ENCODE measurements at places on chromosomes 5 and 9. TPM values are rescaled to one million over a fixed set of nuclear protein-coding genes. Genes with fewer than 3 reads are reported as not detected.

GRCh38 chr5:96664669-96665068, 2.5 kb downstream of the CAST start:
- no peak for DNase-seq

DNA sequence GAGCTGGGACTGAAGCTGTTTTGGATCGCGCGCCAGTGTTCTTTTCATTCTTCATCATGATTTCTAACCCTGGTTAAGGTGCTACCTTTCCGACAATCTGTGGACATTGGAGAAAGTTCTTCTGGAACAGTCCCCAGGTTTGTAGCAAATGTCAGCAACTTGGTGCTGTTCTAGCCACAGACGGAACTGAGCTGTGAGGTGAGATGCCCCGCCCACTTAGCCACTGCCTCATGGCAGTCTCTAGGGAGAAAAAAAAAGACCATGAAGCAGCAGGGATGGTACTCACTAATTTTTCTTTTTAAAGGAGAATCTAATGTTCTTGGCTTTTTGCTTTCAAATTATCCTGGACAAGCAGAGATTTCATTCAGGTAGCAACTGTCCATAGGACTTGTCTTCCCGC, 72.1 kb upstream of the STK32A start:
- DNase-seq, result no peak

GRCh38 chr9:117290306-117290840, 124.5 kb downstream of the ASTN2 start:
- DNase-seq, result no peak

- DNase-seq, result no peak
Measured at GRCh38 chr9:119224431-119224830, 144.8 kb downstream of the BRINP1 start.

DNA sequence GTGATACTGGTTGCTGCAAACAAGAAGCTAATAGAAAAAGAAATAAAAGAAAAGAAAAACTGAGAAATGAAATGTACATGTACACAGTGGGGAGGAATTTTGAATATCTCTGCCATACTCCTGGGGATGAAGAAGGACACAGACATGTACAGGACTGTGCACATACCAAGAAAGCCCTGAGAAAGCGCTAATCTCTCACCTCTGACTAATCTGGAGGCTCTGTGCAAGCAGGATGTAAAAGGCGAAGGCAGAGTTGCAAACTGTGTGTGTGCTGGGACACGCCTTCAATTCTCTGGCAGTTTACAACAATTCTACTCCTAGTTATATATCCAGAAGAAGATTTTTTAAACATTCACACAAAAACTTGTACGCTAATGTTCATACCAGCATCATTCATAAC, 211.4 kb downstream of the KIAA0825 start:
- DNase-seq, result no peak

DNA sequence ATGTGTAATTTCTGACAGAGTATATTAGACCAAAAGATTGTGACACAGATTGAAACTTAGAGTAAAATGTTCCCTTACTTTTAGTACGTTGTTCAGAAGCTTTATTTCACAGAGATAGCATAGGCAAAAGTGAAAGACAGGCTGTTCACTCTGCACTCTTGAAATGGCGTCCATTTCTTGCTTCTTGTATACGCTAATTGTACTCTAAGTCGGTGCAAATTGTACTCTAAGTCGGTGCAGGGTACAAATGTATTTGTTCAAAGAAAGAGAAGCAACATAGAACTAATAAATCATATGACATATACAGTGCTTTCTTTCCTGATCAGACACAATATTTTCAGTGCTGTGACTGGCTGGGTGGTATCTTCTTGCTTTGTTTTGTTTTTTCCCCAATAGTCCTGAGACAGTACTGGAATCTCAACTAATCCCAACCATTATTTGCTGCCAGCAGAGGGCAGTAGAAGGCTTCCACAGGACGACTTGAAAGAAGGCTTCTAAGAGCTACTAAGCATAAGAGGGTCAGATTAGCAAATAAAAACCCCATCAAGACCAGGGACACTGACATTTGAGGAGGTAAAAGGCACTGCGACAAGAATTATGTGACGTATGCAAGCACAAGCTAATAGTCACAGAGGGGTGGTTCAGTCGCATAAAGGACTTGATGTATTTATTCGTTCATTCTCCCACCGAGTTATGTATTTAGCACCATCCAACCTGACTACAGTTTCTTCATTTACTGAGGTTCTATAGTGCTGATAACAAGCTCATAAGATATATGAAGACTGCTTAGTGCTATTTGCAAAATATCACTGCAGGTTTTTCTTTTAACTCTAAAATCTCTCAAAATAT, 831.8 kb downstream of the TAF11L14 start:
- peak; percentile 21 for DNase-seq

DNA sequence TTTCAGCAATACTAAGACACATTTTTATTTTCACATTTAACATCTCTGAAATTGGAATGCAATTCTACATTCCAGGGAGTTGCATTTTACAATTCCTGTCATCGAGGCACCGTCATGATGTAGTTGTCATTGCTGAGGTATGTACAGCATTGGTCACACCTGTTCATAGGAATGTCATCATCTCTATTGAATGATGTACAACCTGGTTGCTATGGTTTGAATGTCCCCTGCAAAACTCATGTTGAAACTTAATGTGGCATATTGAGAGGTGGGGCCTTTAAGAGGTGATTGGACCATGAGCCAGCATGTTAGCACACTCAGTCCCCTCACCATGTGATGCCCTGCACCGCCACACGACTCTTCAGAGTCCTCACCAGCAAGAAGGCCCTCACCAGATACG, 103.1 kb downstream of the CEMIP2 start:
- no peak for DNase-seq

- DNase-seq, result peak; percentile 96
Measured at GRCh38 chr9:72526901-72527800, 5.7 kb downstream of the TMC1 start.

- no peak for DNase-seq
Measured at GRCh38 chr5:18321262-18321942, 687.1 kb downstream of the TAF11L14 start.

- DNase-seq, result no peak
Measured at GRCh38 chr9:134738869-134739659, 97.5 kb downstream of the COL5A1 start.

DNA sequence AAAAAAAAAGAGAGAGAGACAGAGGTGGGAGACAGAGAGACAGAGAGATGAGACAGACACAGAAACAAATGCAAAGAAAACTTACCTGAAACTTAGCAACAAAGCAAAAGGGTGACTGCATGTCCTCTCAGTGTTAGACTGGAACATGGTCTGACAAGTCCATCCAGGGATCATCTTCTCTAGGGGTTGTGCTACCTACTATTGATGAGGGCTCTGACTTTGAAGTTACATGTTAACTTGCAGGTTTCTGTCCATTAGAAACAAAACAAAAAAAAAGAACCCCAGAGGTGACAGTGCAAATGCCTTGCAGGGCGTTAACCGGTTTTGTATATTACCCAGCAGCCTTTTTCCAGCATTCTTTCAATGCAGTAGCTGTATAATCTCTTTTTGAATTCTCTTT, 13.6 kb upstream of the SPARC start:
- no peak for DNase-seq

DNA sequence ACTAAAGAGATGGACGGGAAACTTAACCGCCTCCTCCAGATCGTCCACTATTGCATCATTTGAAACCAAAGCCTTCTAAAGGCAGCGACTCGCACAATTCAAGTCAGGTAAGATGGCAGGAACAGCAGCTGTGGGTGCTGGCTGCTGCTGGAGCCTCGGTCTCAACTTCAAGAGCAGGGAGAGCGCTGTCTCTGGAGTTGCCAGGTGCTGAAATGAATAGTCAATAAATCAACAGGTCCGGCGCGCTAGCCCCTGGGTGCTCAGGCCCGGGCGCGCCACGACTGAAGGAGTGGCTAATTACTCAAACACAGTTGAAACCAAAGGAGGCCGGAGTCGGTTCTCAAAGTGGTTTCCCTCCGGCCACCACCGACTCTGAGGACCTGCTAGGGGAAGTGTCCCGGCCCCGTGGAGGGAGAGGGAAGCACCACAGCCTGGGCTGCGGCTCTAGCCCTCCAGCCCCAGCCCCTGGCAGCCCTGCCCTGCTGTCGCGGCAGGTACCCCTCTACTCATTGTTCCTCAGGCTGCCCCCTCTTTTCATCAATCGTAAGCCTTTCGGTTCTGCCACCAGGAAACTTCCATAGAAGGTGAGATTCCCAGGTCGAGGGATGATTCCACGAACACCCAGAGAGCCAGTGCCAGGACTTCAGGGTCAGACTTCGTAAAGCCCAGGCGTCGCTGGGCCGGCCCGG, 804 bp downstream of the TTC39B start:
- no peak for DNase-seq

DNA sequence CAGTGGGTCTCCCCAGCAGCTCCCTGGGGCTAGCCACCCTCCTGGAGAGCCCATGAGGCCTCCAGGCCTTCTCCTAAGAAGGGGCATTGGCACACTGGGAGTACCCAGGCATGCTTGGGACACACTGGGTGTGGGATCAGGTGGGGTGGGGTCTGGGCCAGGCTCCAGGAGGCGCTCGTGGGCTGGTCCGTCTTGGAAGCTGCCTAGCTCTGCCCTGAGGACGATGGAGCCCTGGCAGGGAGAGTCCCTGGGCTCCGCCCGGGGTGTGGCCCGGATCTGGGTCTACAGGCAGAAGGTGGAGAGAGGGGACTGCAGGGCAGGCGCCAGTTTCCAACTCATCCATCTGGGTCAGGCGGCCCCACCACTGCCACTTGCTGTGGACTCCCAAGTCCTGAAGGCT, 2.4 kb downstream of the PRRX2 start:
- no peak for DNase-seq

- DNase-seq, result no peak
Measured at GRCh38 chr9:34746526-34746925, 36.6 kb upstream of the CCL21 start.

Gene FBLL1
- 0.84 TPM for total RNA-seq

Gene BARHL1
- not detected for total RNA-seq

Gene PCDHB7
- total RNA-seq, result 0.96 TPM

Gene IFNA2
- total RNA-seq, result not detected

Gene BTNL3
- not detected for total RNA-seq

Gene PRDM9
- total RNA-seq, result not detected

Gene ANKRD20A1
- 0.08 TPM for total RNA-seq

Gene PCDHA1
- total RNA-seq, result not detected

Gene ACTL7A
- total RNA-seq, result not detected

Gene TAL2
- not detected for total RNA-seq

Gene LHX3
- not detected for total RNA-seq
